ENCODE measurements at places on chromosomes 12 and 14.

DNA sequence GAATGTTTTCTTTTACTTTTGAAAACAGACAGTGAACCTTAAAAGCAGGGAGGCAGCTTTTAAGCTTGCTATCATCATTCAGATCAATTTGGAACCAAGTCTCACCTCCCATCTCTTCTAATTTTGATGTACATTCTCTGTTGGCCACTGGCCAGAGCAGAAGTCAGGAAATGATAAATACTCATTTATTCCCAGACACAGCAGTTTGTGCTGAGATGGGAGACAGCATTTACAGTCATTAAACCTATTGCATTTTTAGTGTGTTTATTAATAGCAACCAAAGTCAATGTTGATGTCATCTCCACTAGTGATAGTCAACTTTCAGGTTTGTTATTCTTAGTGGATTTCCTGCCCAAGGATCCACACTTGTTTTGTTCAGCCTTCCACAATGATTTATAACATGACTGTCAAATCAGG, 320.0 kb upstream of the ATP2B1 start:
- DNase-seq: no peak

DNA sequence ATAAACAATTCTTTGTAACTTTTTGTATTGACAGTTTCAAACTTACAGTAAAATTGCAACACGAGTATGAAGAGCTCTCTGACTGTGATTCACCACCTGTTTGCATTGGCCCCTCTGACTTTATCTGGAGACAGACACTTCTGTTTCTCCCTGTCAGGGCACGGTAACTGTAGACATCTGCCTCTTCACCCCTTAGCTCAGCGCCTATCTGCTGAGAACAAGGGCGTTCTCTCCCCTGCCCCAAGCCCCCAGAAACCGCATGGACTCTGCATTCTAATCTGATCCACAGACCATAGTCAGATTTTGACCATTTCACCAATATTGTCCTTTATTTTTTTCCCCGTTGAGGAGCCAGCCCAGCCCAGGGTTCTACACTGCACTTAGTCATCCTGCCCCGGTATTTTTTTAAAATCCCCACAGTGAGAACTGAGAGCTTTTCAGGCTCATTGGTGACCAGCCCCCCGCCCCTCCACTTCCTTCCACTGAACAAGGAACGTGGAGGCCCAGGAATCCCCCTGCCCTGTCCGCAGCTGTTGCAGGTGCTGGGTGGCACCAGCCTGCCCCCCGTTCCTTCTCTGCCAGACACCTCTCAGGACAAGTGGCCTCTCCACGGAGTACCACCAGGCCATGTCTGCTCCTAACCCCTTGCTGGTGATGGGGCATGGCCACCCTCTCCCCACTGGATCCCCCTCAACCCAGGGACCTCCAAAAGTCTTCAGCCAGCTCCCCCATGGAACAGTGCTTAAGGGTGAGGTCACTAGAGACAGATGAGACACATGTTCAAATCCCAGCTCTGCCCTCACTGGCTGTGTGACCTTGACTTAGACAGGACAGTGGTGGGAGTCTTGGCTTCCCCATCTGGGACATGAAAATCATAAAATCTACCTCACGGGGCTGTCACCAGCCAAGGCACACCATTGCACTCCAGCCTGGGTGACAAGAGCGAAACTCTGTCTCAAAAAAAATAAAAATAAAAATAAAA, 11.2 kb downstream of the RHOF start:
- no peak for DNase-seq

DNA sequence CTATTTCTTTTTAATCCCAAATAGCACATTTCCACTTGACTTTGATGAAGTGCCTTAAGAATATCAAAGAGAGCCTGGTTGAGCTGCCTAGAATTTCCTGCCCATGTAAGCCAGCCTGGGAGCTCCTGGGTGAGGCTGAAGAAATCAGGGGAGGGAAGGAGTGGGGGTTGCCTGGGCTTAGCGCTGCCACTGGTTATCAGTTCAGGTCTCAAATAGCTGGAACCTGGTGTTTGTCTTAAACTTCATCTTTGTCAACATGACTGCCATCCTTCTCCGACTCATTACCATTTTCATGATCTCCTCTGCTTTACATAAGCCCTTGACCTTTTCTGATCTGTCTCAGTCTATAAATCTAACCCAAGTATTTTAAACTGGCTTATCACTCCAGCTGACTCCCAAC, 151.5 kb downstream of the TTC8 start:
- DNase-seq: no peak

DNA sequence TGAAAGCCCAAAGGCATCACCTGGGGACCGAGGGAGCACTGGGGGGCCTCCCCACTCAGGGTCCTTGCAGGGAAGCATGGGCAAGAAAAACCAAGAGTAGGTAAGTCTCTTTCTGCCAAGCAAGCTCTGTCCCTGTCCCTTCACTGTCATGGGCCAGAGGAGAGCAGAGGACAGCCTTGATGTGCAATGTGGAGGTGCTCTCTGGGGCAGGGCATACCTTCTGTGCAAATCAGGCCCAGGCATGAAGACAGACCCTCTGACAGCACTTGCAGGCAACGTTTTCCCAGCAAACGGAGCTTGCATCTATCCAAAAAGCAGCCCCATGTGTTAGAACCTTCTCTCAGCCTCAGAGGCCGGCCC, 192.5 kb upstream of the PWP1 start:
- DNase-seq: no peak

DNA sequence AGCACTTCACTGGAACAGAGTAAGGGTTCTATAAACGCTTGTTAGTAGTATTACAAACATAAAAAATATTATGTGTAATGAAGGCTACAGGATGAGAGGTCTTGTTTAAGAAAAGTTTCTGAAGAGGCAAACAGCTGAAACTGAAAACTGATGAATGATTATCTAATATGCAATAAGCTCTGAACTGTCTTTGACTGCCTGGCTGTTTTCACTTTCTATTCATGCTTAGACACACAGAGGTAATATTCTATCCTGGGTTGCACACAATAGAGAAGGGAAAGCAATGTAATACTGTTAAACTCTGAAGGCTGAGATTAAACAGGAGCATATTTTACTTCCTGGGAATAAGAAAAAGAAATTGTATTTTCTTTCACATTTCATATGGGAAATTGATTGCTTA, 251.3 kb downstream of the ALX1 start:
- DNase-seq: no peak

DNA sequence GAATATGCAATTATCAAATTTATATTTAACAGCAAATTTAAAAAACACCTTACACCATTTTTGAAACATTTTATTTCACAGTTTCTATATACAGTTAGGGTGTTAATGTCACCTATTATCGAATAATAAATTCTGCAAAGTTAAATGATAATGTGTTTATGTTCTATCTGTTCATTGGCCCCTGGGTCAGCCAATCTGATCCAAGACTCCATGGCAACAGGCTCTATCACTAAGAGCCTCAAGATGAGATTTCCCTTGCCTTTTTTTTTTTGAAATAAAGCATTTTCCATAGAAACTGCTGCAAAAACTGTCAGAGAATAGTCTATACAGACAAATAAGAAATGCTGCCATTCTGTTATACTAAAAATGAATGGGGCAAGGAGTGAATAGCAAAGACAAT, 83.2 kb upstream of the STAC3 start:
- DNase-seq: no peak

- no peak for DNase-seq
Measured at GRCh38 chr12:53505555-53506449, 1.5 kb downstream of the NPFF start.

DNA sequence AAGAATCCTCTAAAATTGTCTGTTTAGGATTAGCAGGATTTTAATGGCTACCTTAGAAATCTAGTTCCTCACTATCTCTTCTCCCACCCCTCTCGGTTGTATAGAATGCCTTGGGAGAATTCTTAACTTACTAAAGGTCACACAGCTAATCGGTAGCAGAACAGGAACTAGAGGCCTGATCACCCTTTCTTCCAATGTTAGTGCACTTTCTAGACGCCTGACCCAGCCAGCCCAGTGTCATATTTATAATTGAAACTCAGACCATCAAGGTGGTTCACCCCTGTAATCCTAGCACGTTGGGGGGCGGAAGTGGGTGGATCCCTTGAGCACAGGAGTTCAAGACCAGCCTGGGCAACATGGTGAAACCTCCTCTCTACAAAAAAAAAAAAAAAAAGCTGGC, 1.7 kb downstream of the TIGAR start:
- no peak for DNase-seq

DNA sequence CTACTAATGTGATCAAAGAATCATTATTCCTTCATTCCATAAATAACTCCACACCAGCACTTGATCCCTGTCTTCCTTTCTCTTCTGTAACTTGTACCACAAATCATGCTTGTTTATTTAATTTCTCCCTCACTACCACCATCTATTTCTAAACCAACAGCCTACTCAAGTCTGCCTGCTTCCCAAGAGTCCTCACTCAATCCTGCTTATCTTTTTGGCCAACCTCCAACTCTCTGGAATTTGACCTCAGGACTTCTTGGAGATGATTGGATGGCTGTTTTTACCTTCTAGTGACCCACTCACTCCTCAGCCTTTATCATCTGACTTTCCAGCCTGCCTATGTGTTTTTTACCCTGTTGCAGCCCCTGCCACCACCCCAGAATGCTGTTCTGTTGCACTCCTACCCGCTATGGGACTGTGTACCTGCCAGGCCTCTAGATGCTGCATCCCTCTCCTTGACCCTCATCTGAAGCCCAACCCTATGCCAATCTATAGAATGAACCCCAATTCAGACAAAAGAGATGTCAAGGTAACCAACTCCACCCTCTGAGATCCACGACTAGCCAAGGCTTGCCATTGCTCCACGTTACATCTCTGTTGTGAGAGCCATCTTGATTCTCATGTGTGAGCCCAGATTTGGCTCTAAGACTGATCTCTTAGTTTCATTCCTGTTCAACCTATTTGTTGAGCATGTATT, 150.2 kb upstream of the PLEKHG7 start:
- DNase-seq: no peak

DNA sequence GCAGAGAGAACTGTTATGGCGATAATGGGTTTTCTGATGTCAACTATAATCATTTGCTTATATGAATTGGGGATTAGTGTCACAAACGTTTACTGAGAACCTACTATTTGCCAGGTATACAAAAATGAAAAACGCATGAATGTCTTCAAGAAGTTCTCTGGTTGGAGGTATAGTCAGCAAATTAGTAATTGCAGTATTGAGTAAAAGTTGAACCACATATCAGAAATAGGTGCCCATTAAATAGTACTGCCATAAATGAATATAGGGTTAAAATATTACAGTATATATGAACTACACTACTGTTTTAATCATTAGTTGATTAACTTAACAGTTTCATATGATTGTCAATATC, 60.0 kb downstream of the PTPRB start:
- DNase-seq: no peak

DNA sequence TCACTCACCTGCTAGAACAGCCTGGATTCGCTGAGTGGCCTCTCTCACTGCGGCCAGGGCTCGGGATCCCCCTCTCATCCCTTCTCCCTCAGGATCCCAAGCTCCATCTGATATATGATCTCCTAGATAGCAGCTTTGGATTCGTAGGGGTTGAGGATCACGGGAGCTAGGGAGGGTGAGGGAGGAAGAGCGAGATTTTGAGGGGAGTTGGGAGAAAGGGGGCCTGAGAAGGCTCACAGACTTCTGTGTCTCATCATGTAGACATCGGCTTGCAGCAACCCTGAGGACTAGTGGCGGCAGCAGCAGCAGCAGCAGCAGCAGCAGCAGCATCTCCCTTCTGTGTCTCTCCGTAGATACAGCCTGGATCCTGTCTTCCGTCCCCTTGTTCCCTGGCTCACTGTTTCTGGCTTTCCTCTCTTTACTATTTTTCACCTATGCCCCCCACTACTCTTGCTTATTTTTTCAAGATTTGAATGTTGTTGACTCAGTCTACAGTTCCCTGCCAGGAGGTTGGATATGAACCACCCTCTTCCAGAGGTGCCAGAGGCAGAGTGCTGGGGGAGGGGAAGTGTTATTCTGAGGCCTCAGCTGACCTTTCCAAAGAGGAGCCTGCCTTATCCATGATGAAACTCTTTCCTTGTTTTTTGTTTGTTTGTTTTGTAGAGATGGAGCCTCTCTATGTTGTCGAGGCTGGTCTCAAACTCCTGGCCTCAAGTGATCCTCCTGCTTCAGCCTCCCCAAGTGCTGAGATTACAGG, at the start of gene CIROP:
Gene CIROP, minus strand, starts transcription at position 399 of the 757 bp plus-strand sequence. Its CDS starts 69 bp downstream, at position 330.
- DNase-seq: no peak

GRCh38 chr12:23827353-23827752, 122.1 kb downstream of the SOX5 start:
- DNase-seq: no peak

- DNase-seq: no peak
Measured at GRCh38 chr12:68397566-68398158, 65.5 kb upstream of the MDM1 start.

DNA sequence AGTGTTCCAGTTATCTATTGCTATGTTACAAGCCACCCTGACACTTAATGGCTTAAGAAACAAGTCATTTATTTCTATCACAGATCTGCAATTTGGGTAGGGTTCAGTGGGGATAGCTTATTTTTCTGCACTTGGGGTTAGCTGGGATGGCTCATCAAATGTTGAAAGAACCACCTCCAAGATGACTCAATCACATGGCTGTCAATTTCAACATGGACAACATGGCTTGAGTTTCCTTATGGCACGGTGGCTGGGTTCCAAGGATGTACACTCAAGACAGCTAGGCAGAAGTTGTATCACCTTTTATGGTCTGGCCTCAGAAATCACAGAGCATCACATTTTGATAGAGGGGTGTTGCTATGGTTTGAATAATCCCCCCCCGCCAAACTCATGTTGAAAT, 24.5 kb upstream of the IGF1 start:
- no peak for DNase-seq

DNA sequence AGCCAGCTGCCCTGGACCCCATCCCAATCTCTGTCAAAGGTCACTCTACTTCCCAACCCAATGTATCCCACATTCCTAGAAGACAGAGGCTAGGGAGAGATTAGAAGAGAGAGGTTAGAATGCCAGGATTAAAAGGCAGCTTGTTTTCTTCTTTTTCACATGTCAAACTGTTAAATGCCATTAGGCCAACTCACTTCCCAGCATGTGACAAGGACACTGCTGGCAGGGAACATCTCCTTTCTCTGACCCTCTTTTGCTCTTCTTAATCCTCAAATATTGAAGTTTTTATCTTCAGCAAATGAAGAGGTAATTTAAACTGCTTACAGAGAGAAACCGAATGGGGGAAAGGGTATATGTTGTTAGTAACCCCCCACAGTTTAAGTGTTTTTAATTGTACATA, 89.1 kb downstream of the BBS10 start:
- DNase-seq: no peak

- DNase-seq: peak; percentile 37
Measured at GRCh38 chr12:12349711-12350665, at the start of gene MANSC1. MANSC1 (minus strand) TSS chr12:12350242; CDS start chr12:12343314, 6,928 bp downstream.

DNA sequence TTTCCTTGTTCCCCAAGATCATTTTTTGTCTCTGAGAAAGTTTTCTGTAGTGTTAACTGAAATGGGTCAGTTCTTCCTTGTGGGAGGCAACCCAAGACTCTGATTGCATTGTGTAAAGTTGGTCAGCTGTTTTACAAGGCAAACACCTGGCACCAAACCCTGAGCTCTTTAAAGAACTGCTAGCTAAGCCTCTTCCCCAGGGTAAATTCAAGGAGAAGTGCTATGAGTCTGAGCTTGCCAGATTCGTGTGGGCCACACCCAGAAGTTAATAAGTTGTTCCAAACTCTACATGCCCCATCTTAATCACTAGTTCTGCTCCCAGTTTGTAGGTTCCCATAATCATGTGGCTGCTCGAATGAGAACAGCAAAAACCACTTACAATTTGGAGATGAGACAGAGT, 214.5 kb downstream of the BTG1 start:
- DNase-seq: no peak
